ENCODE measurements at places on chromosomes 2 and 18.

- DNase-seq: no peak
Measured at GRCh38 chr2:170202437-170202836, 24.5 kb downstream of the MYO3B start.

- no peak for DNase-seq
Measured at GRCh38 chr2:189542145-189542882, 38.3 kb downstream of the SLC40A1 start.

GRCh38 chr18:48138210-48138609, 207.8 kb upstream of the SMAD2 start:
- DNase-seq: no peak

- no peak for DNase-seq
Measured at GRCh38 chr2:46737577-46737976, 178.0 kb downstream of the MCFD2 start.

DNA sequence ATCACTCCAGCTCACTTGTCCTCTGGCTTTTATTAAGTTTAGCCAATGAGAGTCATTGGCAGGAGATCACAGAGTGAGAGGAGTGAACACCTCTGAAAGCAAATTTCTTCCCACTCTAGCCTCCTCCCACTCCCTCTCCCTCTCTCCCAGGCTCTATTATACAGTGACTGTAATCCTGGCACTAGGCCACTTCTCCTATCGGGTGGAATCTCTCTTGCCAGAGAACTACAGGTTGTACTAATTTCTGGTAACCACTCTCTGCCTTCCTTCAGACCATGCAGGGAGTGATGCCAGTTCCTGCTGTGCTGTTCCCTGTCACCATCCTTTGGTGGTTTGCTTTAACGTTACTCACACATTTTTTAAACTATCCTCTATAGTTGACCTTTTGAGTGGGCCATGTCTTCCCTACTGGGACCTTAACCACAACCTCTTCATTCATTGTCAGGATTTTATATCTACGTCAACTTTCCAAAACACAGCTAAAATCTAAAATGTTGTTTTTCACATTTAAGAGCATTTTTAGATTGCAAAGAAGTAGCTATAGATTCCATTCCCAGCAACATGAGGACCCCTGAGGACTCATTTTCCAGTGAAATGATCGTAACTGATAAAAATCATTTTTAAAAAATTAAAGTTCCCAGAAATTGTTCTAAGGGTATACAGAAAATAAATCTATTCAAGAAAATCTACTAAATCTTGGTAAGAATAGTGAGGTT, 217.1 kb downstream of the MREG start:
- DNase-seq: no peak

Measured in stimulated activated CD8-positive, alpha-beta memory T cell treated with anti-CD3 and anti-CD28 coated beads, Interleukin-15, amount 100 ng/mL, for 24 hours (primary cell).